ENCODE measurements at places on chromosomes 3 and 15.

DNA sequence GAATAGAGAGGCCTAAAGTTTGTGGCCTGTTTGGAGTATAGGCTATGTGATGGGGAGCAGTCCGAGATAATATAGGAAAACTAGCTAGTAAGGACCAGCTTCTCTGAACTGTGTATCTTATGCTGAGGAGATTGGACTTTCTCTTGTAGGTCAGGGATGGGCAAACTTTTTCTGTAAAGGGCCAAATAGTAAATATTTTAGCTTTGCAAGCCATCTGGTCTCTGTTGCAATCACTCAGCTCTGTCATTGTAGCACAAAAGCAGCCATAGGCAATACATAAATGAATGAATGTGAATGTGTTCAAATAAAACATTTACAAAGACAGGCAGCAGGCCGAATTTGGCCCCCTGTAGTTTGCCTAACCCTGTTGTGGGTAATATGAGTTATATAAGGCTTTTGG lies 24.5 kb downstream of the TMOD3 start:
- DNase-seq, result no peak

DNA sequence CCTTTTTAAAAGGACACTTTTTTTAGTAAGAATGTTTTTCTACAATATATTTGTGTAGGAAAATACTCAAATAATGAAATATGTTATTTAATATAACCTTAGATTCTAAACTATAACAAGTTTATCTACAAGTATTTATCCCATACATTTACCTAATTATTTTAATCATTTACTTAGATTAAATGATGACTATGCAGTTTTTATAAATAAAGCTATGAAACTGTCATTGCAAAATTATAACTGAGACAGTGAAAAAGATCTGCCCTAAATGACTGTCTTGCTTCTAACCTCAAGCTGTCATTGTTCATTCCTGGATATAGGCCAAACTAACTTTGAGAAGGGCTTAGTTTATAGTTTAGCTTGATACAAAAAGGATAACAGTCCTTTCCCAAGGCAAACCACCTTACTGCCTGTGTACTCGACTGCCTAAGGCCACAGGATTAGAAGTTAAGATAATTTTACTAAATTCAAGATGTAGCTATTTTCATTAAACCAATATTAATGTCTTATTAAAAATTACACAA lies 84.1 kb downstream of the GLDN start:
- no peak for DNase-seq

- peak; percentile 16 for DNase-seq
Observed at GRCh38 chr15:48507416-48508065, 138.0 kb downstream of the FBN1 start.

- no peak for DNase-seq
Observed at GRCh38 chr3:194671511-194671899, 486 bp downstream of the LSG1 start.

- no peak for DNase-seq
Observed at GRCh38 chr3:194949592-194949991, 263.9 kb downstream of the FAM43A start.

- no peak for DNase-seq
Observed at GRCh38 chr3:64732576-64732975, 44.8 kb upstream of the ADAMTS9 start.

DNA sequence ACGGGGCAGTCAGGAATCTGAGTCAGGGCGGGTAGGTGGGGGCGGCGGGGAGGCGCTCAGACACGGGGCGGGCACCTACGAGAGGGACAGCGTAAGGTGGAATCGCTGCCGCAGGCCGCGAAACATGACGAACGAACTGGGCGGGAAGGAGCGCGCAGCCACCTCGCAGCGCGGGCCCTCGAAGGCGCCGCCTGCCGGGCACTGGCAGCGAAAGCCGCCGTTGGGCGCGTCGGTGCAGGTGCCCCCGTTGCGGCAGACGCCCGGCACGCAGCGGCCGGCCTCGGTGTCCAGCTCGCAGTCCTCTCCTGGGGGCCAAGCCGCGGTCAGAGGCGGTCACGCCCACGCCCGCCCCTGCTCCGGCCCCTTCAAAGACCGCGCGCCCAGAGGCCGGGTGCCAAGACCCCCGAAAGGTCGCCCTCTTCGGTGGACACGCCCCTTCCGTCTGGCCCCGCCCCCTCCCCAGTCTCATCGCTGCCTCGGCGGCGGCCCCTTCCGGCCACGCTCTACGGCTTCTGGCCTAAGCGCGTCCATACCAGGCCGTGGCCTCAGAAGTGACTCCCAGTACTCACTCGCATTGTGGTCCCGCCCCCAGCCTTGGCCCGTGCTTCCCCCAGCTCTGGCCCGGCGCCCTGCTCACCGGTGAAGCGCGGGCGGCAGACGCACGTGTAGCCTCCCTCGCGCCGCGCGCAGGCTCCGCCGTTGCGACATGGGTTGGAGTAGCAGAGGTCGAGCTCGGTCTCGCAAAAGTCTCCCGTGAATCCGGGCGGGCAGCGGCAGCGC lies 6.4 kb downstream of the CELSR3 start:
- DNase-seq, result peak; percentile 43

DNA sequence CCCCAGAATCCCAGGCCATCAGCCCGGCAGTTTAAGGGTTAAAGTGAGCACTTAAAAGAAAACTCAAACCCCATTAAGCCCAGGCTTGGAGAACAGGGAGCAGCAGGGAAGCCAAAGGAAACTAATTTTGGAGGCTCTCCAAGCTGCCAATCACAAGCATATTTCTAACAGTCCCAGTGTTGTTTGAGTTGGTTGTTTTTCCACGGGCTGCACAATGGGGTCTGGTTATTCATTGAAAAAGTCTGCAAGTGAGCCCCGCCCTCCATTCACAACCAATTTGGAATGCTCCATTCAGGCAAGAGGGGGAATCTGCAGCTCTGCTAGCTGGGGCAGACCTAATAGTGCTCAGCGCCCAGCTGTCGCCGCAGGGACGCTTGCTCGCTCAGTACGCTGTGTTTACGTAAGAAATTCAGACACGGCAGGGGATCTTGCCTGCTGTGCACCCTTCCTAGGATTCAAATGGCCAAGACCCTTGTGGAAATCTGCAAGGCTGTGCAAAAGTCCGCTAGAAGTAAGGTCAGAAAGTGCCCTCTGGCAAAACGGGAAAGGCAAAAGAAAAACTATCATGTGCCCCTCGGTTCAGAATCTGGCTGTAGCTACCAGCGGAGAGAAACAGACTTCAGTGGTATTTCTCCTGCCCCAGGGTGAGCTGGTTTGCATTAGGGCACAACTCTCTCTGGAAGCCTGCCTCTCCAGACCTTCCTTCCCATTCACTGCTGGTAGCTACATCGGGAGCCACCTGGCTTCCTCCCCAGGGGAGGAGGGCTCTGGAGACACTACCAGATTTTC lies 11.0 kb downstream of the ETV5 start:
- peak; percentile 73 for DNase-seq

DNA sequence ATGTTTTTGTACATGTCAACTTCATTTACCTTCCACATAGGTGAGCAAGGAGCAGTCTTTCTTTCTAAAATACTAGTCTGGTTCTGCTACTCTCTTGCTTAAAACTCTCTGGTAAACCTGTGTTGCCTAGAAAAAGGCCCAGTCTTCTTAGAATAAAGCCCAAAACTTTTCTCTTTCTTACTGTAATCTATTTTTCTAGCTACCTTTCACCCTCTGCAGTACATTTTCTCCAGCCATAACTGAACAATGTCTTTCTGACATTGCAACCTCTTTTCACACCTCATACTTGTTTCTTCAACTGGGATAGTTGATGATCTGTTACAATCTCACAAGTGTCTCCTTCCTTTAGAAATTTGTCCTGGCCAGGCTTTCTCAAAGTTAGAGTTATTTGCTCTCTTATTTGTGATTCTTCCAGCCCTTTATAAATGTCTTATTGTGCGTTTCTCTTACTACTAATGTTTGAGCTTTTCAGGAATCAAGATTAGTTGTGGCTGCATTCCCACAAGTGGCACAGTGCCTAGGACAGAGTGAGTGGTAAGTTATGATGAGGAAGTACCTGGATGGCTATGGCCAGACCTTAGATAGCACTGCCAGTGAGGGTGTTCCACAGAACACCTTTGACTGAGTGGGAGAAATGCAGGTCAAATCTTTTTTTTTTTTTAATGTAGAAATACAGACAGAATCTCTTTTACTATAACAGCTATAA lies 313.4 kb upstream of the SATB1 start:
- DNase-seq, result no peak

DNA sequence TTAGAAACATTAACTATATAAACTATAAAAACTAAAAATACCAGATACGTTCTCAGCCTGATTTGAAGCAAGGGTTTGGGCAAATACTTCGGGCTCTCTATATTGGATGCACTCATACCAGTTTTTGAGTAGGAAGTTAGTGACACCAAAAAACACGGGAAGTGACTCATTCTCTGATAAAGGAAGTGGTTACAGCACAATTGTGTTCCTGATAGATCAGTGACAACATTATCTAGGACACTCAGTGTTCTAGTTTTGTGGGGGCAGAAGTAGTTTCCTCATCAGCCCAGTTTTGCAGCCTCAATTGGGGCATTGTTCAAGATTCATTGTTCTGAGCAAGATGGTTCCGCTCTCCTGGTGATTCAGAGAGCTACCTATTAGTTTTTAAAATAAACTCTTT lies 469.6 kb upstream of the DPPA4 start:
- no peak for DNase-seq

- DNase-seq, result no peak
Observed at GRCh38 chr3:195440379-195440778, 2.4 kb downstream of the ACAP2 start.

DNA sequence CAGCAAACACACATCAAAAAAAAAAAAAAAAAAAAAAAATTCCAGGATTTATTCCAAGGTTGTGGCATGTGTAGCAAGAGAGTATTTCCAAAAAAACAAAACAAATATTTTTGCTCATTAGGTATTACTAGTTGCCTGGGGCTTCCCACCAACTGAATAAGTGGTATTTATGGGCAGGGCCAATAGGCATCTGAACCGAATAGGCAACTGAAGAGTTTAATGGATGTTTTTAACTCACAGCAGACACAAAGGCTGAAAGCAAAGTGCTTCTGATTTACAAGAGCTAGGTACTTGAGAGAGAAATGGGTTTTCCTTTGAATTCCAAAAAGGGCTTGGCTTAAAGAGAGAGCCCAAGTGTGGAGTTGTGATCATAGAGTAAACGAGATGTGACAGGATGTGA lies 21.4 kb downstream of the EIF4E3 start:
- no peak for DNase-seq

GRCh38 chr3:114848082-114848481 lies 299.0 kb downstream of the ZBTB20 start:
- no peak for DNase-seq

GRCh38 chr3:150391161-150391560 lies 16.9 kb upstream of the TSC22D2 start:
- no peak for DNase-seq

GRCh38 chr3:172644258-172644657 lies 66.6 kb downstream of the NCEH1 start:
- no peak for DNase-seq

GRCh38 chr3:190591080-190591479 lies 77.2 kb downstream of the IL1RAP start:
- no peak for DNase-seq

- DNase-seq, result no peak
Observed at GRCh38 chr3:5616873-5617272, 429.4 kb downstream of the EDEM1 start.

- DNase-seq, result no peak
Observed at GRCh38 chr3:43019006-43019809, 40.1 kb downstream of the GASK1A start.

DNA sequence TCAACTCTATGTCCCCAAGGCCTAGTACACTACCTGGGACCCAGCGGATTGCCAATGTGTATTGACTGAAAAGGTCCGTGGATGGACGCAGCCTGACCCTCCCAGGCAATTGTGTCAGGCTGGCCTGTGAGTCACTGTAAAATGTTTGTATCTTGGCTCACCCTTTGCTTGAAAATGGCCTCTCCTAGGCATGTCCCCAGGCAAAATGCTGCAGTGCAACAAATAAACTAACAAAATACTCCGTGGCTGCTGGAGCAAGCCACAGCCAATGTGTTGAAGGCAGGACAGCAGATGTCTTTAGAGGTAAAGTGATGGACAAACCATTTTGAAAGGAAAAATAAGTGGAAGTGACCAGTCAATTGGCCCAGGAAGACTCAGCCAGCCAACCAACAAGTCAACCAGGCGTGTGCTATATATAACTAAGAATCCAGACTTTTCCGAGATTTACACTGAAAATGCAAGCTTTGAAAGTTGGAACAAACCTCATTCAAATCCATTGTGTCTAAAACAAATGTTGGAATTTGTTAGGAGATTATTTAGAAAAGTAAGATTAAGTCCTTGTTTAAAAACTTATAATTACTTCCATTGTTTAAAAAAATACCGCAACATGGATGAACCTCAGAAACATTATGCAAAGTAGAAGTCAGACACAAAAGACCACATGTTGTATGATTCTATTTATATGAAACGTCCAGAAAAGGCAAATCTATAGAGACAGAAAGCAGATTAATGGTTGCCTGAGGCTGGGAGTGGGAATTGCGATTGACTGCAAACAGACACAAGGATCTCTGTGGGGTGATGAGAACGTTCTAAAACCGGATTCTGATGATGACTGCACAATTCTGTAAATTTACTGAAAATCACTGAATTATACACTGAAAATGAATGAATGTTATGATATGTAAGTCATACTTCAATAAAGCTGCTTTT lies 191.2 kb downstream of the TLE3 start:
- DNase-seq, result no peak

GRCh38 chr15:79858469-79858868 lies 38.3 kb downstream of the MTHFS start:
- DNase-seq, result no peak

DNA sequence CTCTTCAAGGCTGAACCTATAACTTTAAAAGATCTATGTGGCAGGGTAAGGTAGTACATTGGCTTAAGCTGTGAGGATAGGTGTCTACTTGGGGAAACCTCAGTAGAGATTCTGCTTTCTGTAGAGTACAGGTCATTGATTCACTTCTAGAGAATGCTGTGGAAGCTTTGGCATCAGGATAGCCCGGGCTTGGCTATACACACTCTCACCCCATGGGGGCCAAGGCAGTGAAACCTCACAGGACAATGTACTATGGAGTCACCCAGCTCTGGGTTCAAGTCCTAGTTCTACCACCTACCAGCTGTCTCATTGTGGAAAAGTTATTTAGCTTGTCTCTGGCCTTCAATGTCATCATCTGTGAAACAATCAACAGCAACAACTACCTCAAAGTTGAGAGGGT lies 9.0 kb downstream of the MTFMT start:
- DNase-seq, result no peak

- DNase-seq, result no peak
Observed at GRCh38 chr3:182726258-182727142, 66.8 kb upstream of the ATP11B start.

DNA sequence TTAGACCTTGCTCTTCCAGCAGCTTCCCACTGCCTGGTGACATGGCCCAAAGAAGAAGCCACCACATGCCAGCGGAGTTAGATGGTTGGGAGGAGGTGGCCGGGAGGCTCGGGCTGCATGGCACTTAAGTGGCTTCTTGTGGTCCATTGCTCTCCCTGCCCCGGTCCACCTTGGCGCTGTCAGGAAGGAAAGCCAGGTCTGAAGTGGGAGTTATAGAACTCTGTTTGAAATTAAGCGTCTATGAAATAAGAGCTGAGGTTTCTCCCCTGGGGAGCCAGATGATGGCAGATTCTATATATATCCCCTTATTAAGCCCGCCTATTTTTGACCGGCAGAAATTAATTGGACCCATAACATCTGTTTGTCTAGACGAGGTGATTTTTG lies 61.2 kb downstream of the ITGA11 start:
- no peak for DNase-seq
